ENCODE measurements at places on chromosomes 1 and 21.

GRCh38 chr1:17485281-17485680 is 45.8 kb upstream of the RCC2 start:
- DNase-seq = no peak

- DNase-seq = no peak
Observed at GRCh38 chr1:100077531-100077930, 55.2 kb downstream of the SASS6 start.

GRCh38 chr1:213194383-213194782 is 143.3 kb downstream of the RPS6KC1 start:
- no peak for DNase-seq

DNA sequence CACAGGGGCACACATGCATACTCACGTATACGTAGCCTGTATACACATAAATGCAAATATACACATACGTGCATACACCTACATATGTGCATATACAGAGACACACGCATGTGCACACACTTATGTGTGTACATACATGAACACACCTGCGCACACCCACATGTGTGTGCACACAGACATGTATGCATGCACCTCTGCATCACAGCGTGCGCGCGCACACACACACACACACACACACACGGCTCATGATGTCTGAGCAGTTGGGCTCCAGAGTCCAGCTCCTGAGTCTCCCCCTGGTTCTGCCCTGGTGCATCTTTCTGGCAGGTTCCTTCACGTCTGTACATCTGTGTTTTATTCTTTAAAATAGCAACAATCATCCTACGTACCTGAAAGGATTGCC is 600.5 kb downstream of the NPHP4 start:
- DNase-seq = no peak

- DNase-seq = no peak
Observed at GRCh38 chr1:51454554-51454953, 64.5 kb downstream of the EPS15 start.

DNA sequence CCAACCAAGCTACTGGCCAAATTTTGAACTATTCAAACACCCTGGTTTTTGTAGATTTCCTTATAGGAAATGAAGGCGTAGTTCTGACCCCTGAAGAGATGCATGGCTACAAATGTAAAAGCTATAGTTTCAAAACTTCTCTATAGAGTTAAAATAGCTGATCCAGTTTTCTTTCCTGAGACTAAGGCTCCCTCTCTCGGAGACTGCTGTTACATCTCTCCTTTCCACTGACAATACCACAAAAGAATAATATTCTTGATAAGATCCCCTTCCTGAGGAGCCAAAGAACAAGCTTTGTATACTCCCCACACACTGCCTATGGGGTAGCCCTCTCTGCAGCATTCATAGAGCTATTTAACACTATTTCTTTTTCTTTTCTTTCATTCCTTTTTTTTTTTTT is 6.7 kb upstream of the CFAP126 start:
- no peak for DNase-seq

GRCh38 chr1:81605023-81605422 is 195.7 kb upstream of the ADGRL2 start:
- DNase-seq = no peak

Data from KG1 (cell line).